Activated naive CD8-positive, alpha-beta T cell treated with anti-CD3 and anti-CD28 coated beads, Interleukin-2, amount 10 ng/mL, durations not matched to agents 7 days and 5 days (primary cell): ENCODE measurements at places on chromosomes 3 and 15. TPM values are rescaled to one million over a fixed set of nuclear protein-coding genes. Genes with fewer than 3 reads are reported as not detected.
A peak's percentile ranks its signal among the peaks of the same experiment; 100 is the strongest.

- no peak for DNase-seq
- H3K4me1 ChIP-seq: no peaks in the 10 kb centered on the region
- H3K27ac ChIP-seq: no peak overlapping the region
Observed at GRCh38 chr3:78855190-78855589, 912.6 kb downstream of the ROBO1 start.

- no peaks in the 10 kb centered on the region for H3K36me3 ChIP-seq
- no peak for DNase-seq
- no peaks in the 10 kb centered on the region for H3K4me1 ChIP-seq
- H3K27me3 ChIP-seq: no peaks in the 10 kb centered on the region
- H3K4me3 ChIP-seq: no peak overlapping the region
Observed at GRCh38 chr3:61667814-61668213, 106.4 kb downstream of the PTPRG start.

GRCh38 chr3:156761713-156762451 is 64.3 kb upstream of the LEKR1 start:
- H3K27me3 ChIP-seq: no peaks in the 10 kb centered on the region
- peaks cover 17% of the 10 kb centered on the region for H3K4me1 ChIP-seq
- DNase-seq: no peak
- H3K27ac ChIP-seq: no peak overlapping the region
- no peaks in the 10 kb centered on the region for H3K36me3 ChIP-seq

DNA sequence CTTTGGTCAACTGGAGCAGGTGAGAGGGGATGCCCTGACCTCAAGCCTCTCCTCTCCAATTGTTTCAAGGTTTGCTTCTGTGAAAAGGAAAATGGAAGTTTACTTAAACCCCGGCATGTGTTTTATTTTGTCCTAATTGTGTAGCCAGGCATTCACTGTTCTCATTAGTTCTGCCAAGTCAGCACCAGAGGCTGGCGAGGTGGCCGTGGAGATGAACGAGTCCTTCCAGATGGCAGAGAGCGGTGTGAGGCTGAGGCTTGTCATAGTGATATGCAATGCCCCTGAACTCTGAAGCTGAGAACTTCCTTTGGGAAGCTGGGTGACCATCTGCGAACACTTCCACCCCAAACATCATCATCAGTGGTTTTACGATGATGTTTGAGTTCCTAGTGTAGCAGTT is 199.6 kb downstream of the TJP1 start:
- no peak overlapping the region for H3K27ac ChIP-seq
- no peak overlapping the region for H3K4me3 ChIP-seq
- no peaks in the 10 kb centered on the region for H3K36me3 ChIP-seq
- no peaks in the 10 kb centered on the region for H3K4me1 ChIP-seq
- no peak for DNase-seq

DNA sequence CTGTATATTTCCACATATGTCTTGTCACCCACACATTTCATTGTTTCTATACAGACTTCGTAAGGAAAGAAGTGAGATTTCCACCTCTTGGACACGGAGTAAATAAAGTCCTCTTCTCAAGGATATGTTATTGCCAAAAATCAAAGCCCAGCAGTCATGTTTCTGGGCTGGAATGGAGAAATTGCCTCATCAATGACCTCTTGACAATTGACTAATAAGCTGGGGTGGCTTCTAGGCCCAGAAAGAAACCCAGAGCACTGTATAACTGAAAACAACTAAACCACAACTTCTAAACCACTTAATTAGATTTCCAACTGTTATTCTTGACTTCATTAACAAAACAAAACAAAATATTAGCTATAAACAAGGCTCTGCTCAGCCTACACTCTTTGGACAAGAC is 56.4 kb upstream of the SLC24A5 start:
- DNase-seq: no peak
- H3K4me1 ChIP-seq: peaks cover 2% of the 10 kb centered on the region
- peaks cover 3% of the 10 kb centered on the region for H3K27me3 ChIP-seq
- no peaks in the 10 kb centered on the region for H3K36me3 ChIP-seq
- H3K4me3 ChIP-seq: no peak overlapping the region

- DNase-seq: no peak
- peak overlapping the region; percentile 72 for H3K27ac ChIP-seq
- peaks cover 44% of the 10 kb centered on the region for H3K27me3 ChIP-seq
- peaks cover 10% of the 10 kb centered on the region for H3K4me1 ChIP-seq
Observed at GRCh38 chr3:126356373-126357264, 589 bp downstream of the KLF15 start.

DNA sequence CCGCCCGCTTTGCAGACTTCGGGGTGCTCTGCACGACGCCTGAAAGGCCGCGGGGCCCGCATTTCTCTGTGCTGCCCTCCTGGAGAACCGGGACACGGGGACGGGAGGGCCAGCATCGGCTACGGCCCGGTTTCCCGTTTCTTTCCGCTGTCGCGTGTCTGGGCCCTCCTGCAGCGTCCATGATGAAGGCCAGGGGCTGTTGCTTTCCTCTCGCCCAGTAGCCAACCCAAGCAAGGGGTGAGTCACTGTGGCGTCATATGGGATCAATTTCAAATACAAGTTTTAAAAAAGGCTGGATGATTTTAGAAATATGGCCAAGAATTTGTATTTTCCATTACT is 435 bp downstream of the SLC35G2 start:
- no peak overlapping the region for H3K27ac ChIP-seq
- peaks cover 19% of the 10 kb centered on the region for H3K4me1 ChIP-seq
- peak overlapping the region; percentile 82 for H3K4me3 ChIP-seq
- no peaks in the 10 kb centered on the region for H3K36me3 ChIP-seq
- no peak for DNase-seq

GRCh38 chr3:2623436-2623835 is 486.7 kb downstream of the IL5RA start:
- H3K4me1 ChIP-seq: no peaks in the 10 kb centered on the region
- no peak for DNase-seq
- H3K4me3 ChIP-seq: no peak overlapping the region
- no peaks in the 10 kb centered on the region for H3K36me3 ChIP-seq

GRCh38 chr3:29249829-29250345 is 31.0 kb upstream of the RBMS3 start:
- no peak for DNase-seq
- no peak overlapping the region for H3K4me3 ChIP-seq
- H3K4me1 ChIP-seq: peaks cover 1% of the 10 kb centered on the region
- no peak overlapping the region for H3K27ac ChIP-seq

DNA sequence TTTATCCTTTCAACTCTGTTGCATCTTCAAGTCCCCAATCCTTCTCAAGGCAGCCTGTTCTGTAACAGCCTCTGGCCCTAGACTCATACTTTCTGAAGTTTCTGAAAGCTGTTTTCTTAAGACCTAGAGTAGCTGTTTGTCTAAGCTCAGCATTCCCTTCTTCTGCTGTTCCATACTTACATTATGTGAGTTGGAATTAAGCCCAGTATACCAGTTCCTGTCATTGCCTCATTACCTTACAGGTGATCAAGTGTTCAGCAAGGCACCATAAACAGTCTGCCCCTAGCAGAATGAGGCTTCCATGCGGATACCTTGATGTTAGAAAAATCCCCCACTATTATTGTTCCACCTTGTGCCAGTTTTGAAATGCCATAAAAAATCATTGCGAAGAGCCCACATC is 180.6 kb downstream of the PLCL2 start:
- H3K4me3 ChIP-seq: no peak overlapping the region
- H3K27me3 ChIP-seq: no peaks in the 10 kb centered on the region
- H3K4me1 ChIP-seq: peaks cover 22% of the 10 kb centered on the region

DNA sequence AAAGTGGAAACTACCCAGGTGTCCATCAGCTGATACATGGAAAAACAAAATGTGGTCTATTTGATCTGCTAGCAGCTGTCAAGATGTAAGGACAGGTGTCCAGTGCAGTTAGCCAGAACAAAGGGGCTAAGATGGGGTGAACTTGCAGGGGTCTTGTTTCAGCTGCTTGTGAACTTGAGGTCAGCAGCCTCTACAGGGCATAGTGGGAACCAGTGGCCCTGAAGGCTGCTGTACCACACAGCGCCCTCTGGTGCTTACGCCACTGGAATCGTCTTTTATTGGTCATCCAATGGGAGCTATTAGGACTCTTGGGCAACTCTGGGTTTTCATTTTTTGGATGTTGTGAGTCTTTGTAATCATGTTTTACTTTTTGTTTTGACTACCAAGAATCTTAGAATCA is 62.2 kb upstream of the CTSH start:
- no peaks in the 10 kb centered on the region for H3K36me3 ChIP-seq
- peaks cover 9% of the 10 kb centered on the region for H3K4me1 ChIP-seq
- DNase-seq: peak; percentile 61
- no peak overlapping the region for H3K4me3 ChIP-seq
- H3K27ac ChIP-seq: no peak overlapping the region
- peaks cover 6% of the 10 kb centered on the region for H3K27me3 ChIP-seq

- H3K4me1 ChIP-seq: peaks cover 9% of the 10 kb centered on the region
- no peak overlapping the region for H3K27ac ChIP-seq
Observed at GRCh38 chr15:63870487-63871209, 36.9 kb upstream of the HERC1 start.

DNA sequence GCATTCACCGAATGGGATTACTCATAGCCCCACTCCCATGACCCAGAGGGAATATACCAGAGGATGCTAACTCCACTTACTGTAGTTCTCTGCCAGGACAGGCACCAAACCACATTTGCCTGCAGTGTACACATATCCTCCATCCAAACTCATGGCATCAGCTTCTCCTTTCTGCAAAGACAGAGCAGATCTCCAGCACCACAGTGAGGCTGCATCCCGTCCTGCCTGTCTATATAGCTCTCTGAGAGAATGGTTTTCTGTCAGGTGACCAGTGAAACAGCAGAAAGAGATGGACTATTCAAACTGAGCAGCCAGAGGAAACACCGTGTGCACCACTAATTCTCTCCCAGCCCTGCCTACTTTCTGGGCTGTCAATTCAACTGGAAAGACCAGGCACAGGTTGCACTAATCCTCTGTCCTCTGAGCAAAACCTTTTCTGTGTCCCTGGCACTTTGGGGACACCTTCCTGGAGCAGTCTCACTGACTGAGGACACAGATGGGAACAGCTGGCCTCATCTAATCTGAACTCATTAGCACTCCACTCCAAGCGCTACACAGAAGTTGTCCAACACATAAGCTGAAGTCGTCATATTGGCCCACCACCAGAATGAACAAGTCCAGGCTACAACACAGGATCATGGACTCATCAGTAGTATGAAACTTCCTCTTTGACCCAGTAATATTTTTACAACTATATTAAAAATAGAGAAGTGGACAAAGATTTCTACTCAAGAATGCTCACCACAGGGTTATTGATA is 17.3 kb downstream of the LTF start:
- H3K36me3 ChIP-seq: no peaks in the 10 kb centered on the region
- H3K4me3 ChIP-seq: no peak overlapping the region
- H3K27ac ChIP-seq: no peak overlapping the region
- peaks cover 5% of the 10 kb centered on the region for H3K4me1 ChIP-seq
- peaks cover 15% of the 10 kb centered on the region for H3K27me3 ChIP-seq

- H3K27ac ChIP-seq: no peak overlapping the region
- H3K36me3 ChIP-seq: no peaks in the 10 kb centered on the region
- H3K4me3 ChIP-seq: no peak overlapping the region
- H3K27me3 ChIP-seq: no peaks in the 10 kb centered on the region
Observed at GRCh38 chr3:72319194-72320094, 528.8 kb downstream of the SHQ1 start.

DNA sequence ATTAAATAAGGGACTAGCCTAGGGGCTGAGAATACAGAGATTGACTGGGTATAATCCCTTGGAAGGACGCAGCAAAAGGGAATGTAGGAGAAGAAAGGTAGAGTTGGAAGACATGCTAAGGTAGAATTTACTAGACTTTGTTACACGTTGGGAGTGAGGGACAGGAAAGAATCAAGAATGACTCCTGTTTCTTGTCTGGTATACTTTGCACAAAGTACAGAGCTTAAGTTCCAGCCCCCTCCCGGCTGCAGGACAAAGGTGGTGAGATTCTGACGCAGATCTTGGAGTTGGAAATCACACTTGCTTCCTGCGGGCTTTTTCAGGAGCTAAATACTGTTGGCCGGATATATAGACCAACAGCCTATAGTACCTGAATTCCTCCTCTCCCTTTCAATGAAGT is 895 bp downstream of the HYKK start:
- peaks cover 15% of the 10 kb centered on the region for H3K4me1 ChIP-seq
- no peak for DNase-seq
- H3K27me3 ChIP-seq: peaks cover 14% of the 10 kb centered on the region
- peak overlapping the region; percentile 96 for H3K4me3 ChIP-seq
- no peak overlapping the region for H3K27ac ChIP-seq

- H3K27me3 ChIP-seq: peaks cover 2% of the 10 kb centered on the region
- no peaks in the 10 kb centered on the region for H3K36me3 ChIP-seq
- H3K4me3 ChIP-seq: no peak within 1 kb of the TSS
Observed at GRCh38 chr3:116445311-116445841, at the start of gene LSAMP. LSAMP (minus strand) TSS chr3:116445487.

DNA sequence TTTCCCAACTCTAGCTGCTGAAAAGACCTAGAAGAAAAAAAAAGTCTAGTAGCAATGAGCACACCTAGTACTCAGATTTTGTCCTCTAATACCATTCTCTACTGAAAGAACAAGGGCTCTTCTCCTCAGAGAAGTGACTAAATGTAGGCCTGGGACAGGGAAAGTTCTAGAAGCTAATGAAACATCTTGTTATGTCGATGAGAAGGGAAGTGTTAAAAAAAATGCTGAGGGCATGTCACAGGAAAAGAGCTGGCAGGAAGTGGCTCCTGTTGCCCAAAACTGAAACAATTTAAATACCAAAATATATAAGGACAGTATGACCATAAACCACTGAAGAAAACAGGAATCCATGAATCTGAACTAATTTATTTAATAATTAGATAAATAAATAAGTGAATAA is 581.4 kb upstream of the TBL1XR1 start:
- peaks cover 11% of the 10 kb centered on the region for H3K4me1 ChIP-seq
- peak overlapping the region; percentile 73 for H3K27ac ChIP-seq
- no peaks in the 10 kb centered on the region for H3K27me3 ChIP-seq
- H3K36me3 ChIP-seq: peaks cover 9% of the 10 kb centered on the region

- H3K4me1 ChIP-seq: no peaks in the 10 kb centered on the region
- no peak overlapping the region for H3K4me3 ChIP-seq
- no peak overlapping the region for H3K27ac ChIP-seq
- H3K27me3 ChIP-seq: no peaks in the 10 kb centered on the region
- H3K36me3 ChIP-seq: no peaks in the 10 kb centered on the region
Observed at GRCh38 chr15:81888748-81889484, 156.9 kb downstream of the MEX3B start.

DNA sequence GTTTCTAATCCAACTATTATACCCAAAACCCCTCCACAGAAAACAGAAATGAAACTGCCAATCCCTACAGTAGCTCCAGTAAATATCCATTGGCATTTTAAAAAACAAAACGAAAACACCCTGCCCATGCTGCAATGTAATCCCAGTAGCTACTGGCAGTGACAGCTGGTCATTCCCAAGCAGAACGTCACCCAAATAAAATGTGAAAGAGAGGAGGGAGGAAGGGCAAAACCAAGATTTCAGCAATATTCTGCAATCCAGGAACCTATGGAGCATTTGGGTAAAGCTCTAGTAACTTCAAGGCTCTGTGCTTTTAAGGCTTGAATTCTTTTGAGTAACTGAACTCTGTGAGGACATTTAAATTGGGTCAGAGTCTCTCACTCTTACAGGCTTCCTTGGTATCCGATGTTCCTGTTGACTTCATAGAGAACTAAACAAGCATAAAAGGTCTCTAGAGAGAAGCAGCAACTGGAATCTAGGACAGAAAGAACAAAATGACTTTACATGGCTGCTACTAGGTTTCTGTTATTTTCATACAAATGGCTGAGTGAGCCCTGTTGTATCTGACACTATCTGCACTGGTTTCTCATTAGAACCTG is 136.2 kb downstream of the TNIK start:
- H3K27ac ChIP-seq: no peak overlapping the region
- H3K36me3 ChIP-seq: no peaks in the 10 kb centered on the region
- H3K4me3 ChIP-seq: no peak overlapping the region
- no peak for DNase-seq
- no peaks in the 10 kb centered on the region for H3K27me3 ChIP-seq
- H3K4me1 ChIP-seq: peaks cover 8% of the 10 kb centered on the region

Gene MLF1
- 0.83 TPM for total RNA-seq

Gene SPTSSB
- not detected for total RNA-seq

Gene LMAN1L
- 0.36 TPM for total RNA-seq
